LHCN-M2 (cell line): ENCODE measurements at places on chromosomes 1 and 21. TPM values are rescaled to one million over a fixed set of nuclear protein-coding genes. Genes with fewer than 3 reads are reported as not detected.
A peak's percentile ranks its signal among the peaks of the same experiment; 100 is the strongest.

DNA sequence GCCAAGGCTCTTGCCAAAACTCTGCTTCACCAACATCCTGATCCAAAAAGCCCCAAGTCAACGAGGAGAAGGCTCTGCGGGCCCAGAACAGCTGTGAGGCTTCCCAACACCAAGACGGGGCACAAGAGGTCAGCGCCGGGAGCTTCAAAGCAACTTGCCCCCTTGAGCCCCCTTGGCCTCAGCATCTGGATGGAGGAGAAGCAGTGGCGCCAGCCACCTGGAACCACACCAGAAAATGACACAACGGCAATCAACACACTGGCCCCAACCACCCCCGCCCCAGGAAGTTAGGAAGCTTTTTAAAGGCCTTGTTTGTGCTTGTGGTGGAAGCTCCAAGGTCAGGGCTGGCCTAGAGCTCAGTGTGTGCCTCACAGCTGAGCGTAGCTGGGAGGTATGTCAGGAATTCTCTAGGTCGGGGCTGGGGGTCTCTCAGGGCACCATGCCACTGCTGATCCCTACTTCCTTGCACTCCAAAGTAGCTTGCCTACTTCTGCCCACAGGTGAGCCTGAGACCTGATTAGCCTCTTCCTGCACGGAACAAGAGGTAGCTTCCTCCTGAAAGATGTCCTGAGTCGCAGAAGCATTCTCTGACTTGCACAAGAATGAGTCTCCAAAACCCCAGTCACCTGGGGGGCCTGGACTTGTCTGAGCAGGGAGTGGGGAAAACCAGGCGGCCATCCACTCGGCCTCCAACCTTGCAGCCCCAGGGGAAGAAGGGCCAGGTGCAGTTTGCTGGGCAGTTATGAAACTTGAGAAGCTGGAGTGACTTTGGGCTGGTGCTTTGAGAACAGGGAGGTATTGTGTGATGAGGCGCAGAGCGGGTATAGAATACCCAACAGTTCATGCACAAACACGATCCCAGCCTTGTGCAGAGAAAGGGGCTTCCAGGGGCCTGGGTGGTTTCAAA, 9.7 kb upstream of the SRP9 start:
- peak; percentile 87 for DNase-seq

GRCh38 chr1:59814901-59815825, at the start of gene HOOK1:
HOOK1 (plus strand) TSS chr1:59814949; CDS start chr1:59815118, 169 bp downstream.
- no peak for DNase-seq

- DNase-seq = peak; percentile 17
Observed at GRCh38 chr1:54439550-54440223, 33.5 kb upstream of the SSBP3 start.

Gene CFHR3
- 0.75 TPM in 1 of 2 replicates, not detected in the other for total RNA-seq

Gene OR10X1
- not detected in 2 replicates for total RNA-seq

DNA sequence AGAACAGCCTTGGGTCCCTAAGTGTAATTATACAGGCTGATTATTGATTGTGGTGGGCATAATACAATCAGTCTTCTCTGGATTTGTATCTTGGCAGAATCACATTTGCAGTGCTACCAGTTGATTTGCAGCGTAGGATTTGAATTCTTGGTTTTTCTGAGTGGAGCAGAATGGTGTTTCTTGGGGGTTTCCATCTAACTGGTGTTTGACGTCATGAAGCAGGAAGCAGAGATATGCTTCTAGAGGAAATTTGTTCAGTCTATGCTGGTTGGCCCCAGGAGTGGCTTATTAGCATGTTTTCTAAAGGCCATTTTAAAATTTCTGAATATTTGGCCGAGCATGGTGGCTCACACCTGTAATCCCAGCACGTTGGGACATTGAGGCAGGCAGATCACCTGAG, 3.4 kb downstream of the CTTNBP2NL start:
- no peak for DNase-seq

GRCh38 chr1:6082430-6082971, 36.8 kb downstream of the KCNAB2 start:
- DNase-seq = peak; percentile 8

Gene RBP7
- total RNA-seq = not detected in 2 replicates

Gene APCS
- total RNA-seq = not detected in 2 replicates
